Activated T-helper 2 cell treated with anti-CD3 and anti-CD28 coated beads, Interferon-gamma antibody, Interleukin-2, Interleukin-4, amounts not matched to agents 10 μg/mL and 5 μg/mL and 100 μg/mL, durations not matched to agents 14 hours and 24 hours and 36 hours (primary cell): ENCODE measurements at places on chromosomes 12 and 14. TPM values are rescaled to one million over a fixed set of nuclear protein-coding genes. Genes with fewer than 3 reads are reported as not detected.
A peak's percentile ranks its signal among the peaks of the same experiment; 100 is the strongest.

- peaks cover 75% of the 10 kb centered on the region for H3K4me1 ChIP-seq
- H3K27ac ChIP-seq: peak overlapping the region; percentile 93
- peak; percentile 64 for DNase-seq
- peak overlapping the region; percentile 83 for H3K4me3 ChIP-seq
- no peaks in the 10 kb centered on the region for H3K27me3 ChIP-seq
Observed at GRCh38 chr14:61472801-61473376, 151.5 kb downstream of the PRKCH start.

DNA sequence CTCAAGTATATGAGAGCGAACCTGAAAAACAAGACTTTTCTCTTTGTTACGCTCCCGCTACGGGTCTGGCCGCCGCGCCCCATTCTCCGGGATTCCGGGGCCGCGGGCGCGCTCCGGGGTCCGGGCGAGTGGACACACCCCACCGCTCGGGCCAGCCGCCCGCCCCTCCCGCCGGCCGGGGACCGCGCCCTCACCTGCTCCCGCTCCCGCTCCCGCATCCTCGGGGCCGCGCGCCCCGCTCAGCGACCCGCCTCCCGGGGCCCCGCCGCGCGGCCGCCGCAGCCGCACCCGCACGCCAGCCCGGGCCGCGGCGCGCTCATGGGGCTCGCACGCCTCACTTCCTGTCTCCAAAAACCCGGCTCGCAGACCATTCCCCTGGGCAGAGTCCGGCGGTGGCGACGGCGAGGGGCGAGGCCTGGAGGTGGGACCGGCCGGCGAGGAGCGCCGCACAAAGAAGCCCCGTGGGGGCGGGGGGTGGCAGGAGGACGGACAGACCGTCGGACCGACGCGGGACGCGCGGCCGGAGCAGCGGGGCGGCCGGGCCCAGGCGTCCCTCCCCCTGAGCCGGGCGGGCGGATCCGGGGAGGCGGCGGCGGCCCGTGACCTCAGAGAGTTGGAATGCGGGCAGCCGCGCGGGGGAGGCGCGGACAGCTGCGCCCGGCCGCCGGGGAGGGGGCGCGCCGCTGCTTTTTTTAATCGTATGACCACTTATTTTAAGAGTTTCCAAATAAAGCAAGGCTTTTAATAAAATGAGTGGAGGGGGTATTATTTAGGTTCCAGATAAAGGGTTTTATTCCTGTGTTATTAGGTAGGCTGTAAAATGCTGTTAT lies at the start of gene PTPN21:
Gene PTPN21, minus strand, starts transcription at position 551 of the 830 bp plus-strand sequence. CDS start 4,590 bp downstream, outside the sequence.
- no peak for DNase-seq
- H3K27ac ChIP-seq: no peak within 1 kb of the TSS
- peak within 1 kb of the TSS; percentile 75 for H3K4me3 ChIP-seq

SNRPF gene
- total RNA-seq: 65.8 and 77.2 TPM in 2 replicates

PAX9 gene
- total RNA-seq: not detected in 2 replicates

DNA sequence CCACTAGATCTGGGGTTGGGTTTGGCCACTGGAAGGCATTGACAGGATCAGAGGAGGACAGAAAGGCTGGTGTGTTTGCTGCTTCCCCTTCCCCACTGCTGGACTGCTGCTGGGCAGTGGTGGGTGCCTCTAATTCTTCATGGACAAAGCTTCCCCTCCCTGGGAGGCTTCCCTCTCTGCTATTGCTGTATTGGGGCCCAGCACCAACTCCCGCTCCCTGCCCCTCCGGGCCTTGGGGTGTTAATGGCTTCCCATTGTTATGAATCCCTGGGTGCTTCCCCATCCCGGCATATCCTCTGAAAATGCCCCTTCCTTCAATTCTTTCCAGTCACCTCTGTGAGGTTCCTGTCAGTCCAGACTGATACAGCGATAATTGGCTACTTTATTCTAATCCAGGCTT lies 310.2 kb downstream of the GLT1D1 start:
- H3K36me3 ChIP-seq: no peaks in the 10 kb centered on the region
- H3K27me3 ChIP-seq: no peaks in the 10 kb centered on the region
- DNase-seq: no peak

- no peak overlapping the region for H3K4me3 ChIP-seq
- no peak overlapping the region for H3K27ac ChIP-seq
- no peaks in the 10 kb centered on the region for H3K36me3 ChIP-seq
- peaks cover 37% of the 10 kb centered on the region for H3K4me1 ChIP-seq
Observed at GRCh38 chr12:109890620-109891170, 9.4 kb upstream of the TCHP start.

CISTR gene
- total RNA-seq: not detected in 2 replicates
